ENCODE measurements at places on chromosomes 2 and 18. TPM values are rescaled to one million over a fixed set of nuclear protein-coding genes. Genes with fewer than 3 reads are reported as not detected.

SCYGR4 gene
- total RNA-seq = not detected

PRKAG3 gene
- 4.1 TPM for total RNA-seq

MAL gene
- not detected for total RNA-seq

BOLA3 gene
- total RNA-seq = 24.2 TPM

TFPI gene
- total RNA-seq = 80.2 TPM

TMEM178A gene
- total RNA-seq = 3.5 TPM

CHST9 gene
- total RNA-seq = not detected

VSNL1 gene
- 0.23 TPM for total RNA-seq

CYRIA gene
- total RNA-seq = 4.3 TPM

Measured in smooth muscle cell of the coronary artery (primary cell).